ENCODE measurements at places on chromosomes 7 and 10.
A peak's percentile ranks its signal among the peaks of the same experiment; 100 is the strongest.

DNA sequence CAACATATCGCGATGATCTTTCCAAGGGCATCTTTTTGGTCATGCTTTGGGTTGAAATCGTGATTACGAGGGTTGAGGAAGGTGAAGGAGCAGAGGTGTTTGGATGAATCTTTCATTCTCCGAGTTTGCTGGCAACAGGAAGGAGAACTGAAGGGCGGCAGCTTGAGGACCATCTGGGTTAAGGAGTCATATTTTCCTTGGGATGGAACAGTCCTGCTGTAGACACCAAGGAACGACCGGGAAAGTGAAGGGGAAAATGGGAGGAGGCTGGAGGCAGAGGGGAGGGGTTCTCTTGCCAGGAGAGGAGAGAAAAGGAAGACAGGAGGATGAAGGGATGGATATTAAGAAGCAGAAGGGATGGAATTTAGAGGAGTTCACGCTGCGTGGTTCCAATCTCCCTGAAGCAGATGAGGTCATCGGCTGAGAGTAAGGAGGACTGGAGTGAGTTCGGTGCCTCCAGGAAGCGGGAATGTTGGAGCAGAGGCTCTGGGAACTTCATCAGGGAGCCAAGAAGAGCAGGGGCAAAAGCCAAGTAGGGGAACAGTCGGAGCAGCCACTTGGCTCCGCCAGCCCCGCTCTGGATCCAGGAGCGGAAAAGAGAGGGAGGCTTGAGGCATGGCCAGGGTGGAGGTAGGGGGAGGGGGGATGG lies 116.6 kb upstream of the GALNT17 start:
- no peak for DNase-seq

GRCh38 chr10:129419397-129419796 lies 47.6 kb upstream of the MGMT start:
- no peak for DNase-seq

GRCh38 chr7:139646566-139646965 lies 123.1 kb downstream of the CLEC2L start:
- DNase-seq: no peak

DNA sequence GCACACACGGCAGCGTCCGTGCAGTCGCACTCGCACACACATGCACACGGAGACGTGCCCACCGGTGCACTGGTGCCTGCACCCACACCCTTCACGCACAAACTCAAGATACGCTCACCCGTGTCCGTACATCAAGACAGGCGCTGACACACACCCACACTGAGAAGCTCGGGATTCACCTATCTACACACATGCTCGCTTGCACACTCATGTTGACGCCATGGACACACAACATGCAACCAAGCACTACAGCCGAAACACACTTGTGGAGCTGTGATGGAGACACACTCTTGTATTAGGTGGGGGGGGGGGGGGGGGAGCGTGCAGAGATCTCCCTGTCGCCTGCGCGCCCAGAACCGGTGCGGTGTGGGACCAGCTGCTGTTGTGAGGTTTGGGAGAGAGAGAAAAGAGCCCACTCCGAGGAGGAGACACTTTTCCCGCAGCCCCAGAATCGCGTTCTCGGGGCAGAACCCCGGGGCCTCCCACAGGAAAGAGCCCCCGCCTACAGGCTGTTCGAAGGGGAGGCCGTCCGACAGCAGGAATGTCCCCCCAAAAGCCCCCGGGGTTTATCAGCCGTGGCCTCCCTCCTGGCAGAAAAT lies 605 bp upstream of the NFKB2 start:
- no peak for DNase-seq

DNA sequence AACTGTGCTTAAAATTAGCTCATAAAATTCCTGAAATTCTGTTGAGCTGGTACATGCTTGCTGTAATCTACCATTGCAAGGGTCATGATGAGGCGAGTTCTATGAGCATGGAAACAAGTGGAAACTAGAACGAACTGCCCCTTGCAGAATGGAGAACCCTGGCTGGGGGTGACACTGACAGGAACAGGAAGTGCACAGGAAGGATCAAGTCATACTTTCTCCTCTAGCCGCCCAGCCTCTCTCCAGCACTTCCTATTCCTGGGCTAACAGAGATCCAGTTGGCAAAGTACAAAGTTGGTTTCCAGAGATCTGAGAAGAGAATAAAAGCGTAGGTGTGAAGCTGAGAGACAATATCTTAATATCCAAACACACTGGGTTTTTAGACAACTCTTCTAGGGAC lies 414.2 kb upstream of the PODXL start:
- no peak for DNase-seq

GRCh38 chr7:138918756-138919155 lies 62.4 kb downstream of the KIAA1549 start:
- no peak for DNase-seq

DNA sequence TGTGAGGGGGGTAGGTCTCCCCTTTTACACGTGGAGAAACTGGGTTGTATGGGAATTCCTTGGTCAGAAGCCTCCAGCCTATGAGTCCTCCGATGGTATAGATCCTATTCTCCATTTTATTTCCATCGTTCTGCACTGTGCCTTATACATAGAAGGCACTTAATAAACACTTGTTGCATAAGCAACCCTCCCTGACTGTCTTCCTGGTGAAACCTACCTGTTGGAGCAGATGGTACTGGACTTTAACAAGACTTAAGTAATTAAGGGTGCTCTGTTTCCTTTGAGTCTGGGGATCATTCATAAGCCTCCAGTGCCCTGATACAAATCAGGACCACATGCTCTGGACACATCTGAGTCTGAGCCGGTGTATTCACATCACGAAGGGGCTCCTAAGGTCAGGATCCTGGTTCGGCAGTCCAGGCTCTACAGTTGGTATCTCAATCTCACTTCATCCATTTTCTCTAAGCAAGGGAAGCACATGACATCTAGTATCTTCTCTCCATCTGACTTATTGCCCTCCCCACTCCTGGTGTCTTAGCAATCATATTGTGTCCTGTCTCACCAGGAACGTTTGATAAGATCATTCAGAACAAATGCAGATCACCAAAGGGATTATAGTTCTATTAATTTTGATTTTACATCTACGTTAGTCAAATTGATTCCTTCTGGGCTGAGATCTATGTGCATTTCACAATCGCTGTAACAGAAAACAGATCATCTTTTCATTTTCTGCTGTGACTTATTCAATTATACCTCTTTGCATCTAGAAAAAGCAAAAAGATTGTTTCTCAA lies 22.8 kb upstream of the EZH2 start:
- DNase-seq: no peak

DNA sequence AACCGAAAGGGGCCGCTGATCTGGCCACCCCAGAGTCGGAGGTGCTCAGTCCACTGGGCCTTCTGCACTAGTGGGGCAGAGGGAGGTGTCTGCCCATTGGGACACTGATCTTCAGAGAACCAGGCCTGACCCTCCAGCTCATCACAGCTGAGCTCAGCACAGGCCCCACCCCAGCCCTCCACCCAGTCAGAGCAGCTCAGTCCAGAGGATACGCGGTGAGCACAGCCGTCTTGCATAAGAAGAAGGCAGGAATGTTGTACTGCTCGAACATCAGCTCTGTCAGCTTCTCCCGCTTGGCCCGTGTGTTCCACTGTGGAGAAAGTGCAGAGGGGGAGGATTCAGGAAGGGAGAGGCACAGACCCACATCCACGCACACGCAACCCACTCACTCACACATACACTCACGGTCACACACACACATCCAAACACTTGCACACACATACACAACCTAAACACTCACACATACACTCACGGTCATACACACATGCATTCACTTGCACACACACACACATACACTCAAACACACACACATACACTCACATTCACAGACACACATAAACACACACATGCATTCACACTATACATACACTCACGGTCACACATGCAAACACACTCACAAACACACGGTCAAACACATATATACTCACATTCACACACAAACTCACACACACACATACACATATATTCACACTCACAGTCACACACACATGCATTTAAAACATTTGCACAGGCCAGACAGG lies 6.3 kb downstream of the ACTL6B start:
- no peak for DNase-seq

- no peak for DNase-seq
Measured at GRCh38 chr7:139086454-139086853, 23.1 kb downstream of the ZC3HAV1 start.

DNA sequence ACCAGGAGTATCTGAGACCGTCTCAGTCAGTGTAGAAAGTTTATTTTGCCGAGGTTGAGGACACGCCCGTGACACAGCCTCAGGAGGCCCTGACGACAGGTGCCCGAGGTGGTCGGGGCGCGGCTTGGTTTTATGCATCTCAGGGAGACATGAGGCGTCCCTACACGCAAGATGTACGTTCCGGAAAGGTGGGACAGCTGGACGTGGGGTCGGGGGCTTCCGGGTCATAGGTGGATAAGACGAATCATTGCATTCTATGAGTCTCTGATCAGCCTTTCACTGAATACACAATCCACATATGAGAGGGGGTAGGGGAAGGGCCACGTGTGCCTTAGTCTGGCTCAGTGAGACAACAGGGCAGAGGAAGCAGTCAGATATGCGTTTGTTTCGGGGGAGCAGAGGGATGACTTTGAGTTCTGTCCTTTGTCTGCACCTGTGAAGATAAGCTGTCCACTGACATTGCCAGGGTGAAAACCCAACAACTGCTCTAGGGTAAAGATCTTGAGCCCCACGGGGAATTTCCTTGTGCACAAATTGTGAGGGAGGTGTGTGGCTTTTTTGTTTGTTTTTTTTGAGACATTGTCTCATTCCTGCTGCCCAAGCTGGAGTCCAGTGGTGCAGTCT lies 66.2 kb downstream of the DNAJB6 start:
- no peak for DNase-seq

- DNase-seq: no peak
Measured at GRCh38 chr10:79179164-79179956, 110.6 kb downstream of the ZMIZ1 start.

DNA sequence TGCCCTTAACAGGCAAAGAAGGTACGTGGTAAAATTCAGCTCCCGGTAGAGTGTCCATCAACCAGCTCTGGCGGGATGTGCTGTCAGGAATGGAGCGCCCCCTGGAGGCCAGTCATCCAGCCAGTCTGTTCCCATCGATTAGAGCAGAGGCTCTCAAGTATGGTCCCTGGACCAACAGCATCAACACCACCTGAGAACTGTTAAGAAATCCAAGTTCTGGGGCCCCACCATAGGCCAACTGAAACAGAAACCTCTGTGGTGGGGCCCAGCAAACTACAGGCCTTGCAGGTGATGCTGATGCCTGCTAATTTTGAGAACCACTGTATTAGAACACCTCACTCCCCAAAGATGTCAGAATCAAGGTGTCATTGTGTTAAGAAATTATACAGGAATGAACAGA lies 109.2 kb downstream of the DPY19L1 start:
- DNase-seq: no peak

DNA sequence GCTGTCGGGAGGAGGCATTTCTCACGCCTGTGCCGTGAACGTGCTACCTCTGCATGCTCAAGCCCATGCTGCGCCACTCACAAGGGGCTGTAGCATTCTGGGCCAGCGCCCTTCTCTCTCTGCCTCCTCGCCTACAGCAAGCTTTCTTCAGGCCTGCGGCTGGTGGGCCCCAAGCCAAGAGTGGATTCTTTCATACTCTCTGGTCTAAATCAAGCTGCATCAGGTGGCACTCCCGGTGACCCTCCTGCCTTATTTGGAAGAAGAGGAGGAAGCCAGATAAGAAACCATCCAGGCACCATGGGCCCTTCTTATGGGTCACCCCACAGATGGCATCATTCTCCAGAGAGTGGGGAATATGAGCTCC lies 86.7 kb upstream of the DUSP5 start:
- DNase-seq: no peak

GRCh38 chr7:25967278-25968204 lies 184.5 kb upstream of the NFE2L3 start:
- no peak for DNase-seq

GRCh38 chr7:130945411-130945811 lies 211.4 kb upstream of the KLF14 start:
- DNase-seq: no peak

GRCh38 chr7:50821457-50822008 lies 38.8 kb upstream of the GRB10 start:
- no peak for DNase-seq

DNA sequence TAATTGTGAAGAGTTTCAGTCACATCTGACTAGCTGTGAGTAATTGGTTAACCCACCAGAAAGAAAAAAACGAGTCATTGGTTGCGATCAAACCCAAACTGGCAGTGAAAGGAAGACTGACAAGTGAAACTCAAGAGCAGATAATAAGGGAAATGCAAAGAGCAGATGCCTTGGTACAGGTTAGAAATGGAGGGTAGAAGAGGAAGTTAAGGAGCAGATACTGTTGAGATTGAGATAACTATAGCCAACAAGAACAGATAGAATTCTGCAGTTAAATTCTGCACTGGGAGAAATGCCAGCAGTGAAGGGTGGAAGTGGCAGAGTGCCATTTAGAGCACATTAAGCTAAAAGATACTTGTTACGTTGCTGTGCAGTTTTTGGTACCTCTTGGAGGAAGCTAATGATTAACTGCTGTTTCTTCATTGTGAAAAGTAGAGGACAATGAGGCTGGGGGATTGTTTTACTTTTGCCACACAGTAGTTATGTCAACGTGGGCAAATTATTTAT lies 65.8 kb downstream of the CDK13 start:
- peak; percentile 60 for DNase-seq

DNA sequence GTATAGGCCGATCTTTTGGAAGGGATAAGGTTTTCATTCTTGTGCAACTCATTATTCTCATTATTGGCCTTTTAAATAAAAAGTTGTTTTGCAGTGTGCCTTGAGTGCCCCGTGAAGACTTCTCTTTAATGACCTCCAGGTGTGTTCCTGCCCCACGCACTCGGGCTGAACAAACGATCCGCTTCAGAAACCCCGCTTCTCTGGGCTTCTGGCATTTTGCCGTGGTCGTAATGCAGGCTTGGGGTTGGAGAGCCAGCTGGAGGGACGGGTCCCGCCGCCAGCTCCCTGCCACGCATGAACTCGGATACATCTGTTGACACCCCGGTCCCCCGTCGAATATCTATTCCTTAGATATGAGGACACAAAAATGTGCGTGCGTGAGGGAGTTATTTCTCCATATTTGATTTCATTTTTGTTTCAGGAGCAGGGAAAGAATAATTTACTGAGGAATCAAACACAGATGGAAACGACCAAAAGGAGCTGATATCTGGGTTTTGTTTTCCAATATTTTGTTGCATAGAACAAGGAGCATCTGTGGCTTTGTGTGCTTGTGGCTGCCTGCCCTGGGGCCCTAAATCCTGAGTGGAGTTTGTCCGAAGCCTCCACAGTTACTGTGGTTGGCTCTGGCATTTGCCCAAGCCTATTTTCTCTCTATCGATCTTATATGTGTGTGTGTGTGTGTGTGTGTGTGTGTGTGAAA lies 17.0 kb upstream of the TTYH3 start:
- DNase-seq: peak; percentile 62

- DNase-seq: no peak
Measured at GRCh38 chr7:44471850-44472249, 18.6 kb downstream of the NUDCD3 start.

DNA sequence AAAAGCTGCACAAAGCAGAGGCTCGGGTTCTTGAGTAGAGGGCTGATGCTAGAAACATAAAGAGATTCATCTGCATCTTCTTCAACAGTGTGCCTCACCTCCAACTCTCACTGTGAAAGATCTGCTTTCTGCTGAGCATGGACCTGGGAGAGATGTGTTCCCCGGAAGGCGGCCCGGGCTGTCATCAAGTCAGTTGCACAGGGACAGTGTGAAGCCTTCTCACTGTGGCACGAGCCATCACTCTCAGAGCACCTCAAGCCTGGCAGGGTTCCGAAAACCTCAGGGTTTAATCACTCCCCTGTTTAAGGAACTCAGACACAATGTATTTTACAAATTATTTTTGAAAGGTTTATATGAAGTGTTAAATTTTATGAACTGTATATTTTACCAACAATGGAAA lies 98.7 kb downstream of the RBM20 start:
- no peak for DNase-seq

- no peak for DNase-seq
Measured at GRCh38 chr10:91796331-91797047, 1.7 kb upstream of the TNKS2 start.

Measured in NCI-H446 treated with DMSO at 0.1 percent for 48 hours (cell line).